Fibroblast of mammary gland (primary cell): ENCODE measurements at places on chromosomes 1 and 21.

GRCh38 chr1:183077097-183077496 is 53.9 kb downstream of the LAMC1 start:
- no peak for DNase-seq

DNA sequence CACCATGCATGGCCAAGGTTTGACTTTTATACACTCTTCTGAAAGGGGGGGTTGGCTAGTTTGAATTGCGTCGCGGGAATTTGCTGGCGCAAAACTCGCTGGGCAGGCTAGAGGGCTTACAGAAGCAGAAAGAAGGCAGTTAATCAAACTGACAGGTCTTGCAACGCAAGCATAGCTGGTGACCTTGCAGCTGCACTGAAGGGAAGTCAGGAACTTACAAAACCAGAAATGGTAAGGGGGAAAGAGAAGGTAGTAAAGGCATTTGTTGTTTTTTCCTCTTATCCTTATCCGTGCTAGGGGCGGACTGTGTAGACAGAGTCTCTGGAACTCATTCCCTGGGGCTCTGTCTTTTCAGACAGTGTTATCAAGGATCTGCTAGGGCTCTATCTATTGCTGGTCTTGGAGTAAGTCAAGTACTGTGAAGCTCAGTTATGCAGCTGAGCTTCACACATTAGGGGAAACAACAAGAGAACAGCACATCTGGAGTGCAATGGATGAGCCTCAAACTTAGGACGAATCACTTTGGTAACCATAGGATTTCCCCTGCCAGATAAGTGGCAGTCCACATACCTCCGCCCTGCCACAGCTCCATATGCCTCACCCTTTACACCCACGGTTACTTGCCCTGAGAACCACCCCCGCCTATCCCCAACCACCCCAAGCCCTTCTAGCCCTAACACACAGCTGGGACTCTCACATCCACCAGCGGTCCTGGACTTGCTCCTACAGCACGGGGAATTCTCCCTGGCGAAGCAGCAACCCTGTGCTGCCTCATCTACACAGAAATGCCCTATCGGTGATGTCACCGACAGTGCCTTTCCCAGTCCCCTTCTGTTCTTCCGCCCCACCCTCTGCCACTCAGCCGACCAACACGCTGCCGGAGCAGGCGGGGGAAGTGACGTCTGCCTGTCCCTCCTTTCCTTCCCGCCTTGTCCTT is 251.4 kb downstream of the FAM72C start:
- DNase-seq: peak; percentile 30

DNA sequence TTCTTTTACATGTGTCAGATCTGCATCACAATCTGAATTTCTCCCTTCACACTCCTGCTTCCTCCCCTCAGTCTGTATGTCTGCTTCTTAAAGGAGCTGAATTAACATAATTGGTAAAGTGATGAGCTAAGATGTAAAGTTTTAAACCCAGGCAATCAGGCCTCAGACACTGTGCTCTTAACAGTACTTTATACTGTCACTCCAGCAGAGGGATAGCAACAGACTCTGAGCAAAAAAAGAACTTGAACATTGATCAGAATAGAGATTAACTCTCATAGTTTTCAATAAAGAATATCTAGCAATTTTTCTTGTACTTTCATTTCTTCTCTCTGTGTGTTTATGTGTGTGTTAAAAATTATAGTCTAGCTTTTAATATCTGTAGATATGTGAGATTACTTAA is 110.3 kb downstream of the DUSP10 start:
- no peak for DNase-seq

- DNase-seq: no peak
These were observed 42.0 kb upstream of the MTF1 start for GRCh38 chr1:37901191-37901892.

GRCh38 chr1:244210884-244211558 is 159.9 kb downstream of the ZBTB18 start:
- peak; percentile 36 for DNase-seq

- DNase-seq: no peak
These were observed 9.2 kb upstream of the SARS1 start for GRCh38 chr1:109204484-109204883.

DNA sequence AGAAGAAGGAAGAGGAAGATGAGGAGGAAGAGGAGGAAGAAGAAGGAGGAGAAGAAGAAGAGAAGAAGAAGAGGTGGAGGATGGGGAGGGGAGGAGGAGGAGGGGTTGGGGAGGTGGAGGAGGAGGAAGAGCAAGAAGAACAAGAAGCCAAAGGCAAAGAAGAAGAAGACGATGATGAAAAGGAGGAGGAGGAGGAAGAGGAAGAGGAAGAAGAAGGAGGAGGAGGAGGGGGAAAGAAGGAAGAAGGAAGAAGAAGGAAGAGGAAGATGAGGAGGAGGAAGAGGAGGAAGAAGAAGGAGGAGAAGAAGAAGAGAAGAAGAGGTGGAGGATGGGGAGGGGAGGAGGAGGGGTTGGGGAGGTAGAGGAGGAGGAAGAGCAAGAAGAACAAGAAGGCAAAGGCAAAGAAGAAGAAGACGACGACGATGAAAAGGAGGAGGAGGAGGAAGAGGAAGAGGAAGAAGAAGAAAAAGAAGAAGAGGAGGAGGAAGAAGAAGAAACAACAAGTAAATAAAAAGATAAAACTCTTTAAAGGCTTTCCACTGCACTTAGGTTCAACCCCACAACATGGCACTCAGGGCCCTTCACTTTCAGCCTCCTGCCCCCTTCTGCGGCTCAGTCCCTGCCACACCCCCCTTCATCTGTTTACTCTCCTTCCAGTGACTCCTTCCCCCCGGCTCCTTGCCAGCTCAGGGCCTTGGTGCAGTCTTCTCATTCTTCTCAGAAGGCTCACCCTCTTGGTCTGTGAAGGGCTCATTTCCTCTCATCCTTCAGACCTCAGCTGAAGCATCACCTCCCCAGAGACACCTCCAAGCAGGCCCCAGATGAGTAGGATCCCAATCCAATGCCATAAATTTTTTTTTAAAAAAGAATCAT is 114.0 kb downstream of the KCNN3 start:
- peak; percentile 44 for DNase-seq

GRCh38 chr1:116290085-116290705 is 82.8 kb upstream of the ATP1A1 start:
- DNase-seq: peak; percentile 12

DNA sequence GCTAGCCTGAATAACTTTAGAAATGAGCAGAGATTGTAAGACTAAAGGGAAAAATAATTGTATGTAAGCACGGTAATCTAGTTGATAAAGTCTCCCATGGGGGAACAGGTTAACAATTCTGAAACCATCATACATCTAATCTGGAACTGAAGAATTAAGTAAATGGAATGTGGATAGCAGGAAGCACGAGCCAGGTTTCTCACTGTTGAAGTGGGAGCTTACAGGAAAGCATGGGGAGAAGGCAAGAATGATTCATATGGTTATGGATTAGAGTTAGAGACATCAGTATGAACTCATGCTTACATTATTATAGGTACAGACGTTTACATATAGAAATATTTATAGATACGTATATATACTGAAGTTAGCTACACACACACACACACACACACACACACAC is 83.0 kb downstream of the LEPR start:
- DNase-seq: no peak

GRCh38 chr1:116950517-116951199 is 40.9 kb downstream of the PTGFRN start:
- DNase-seq: peak; percentile 34

- no peak for DNase-seq
These were observed 23.3 kb upstream of the KCTD3 start for GRCh38 chr1:215543806-215544205.

GRCh38 chr1:33718186-33718585 is 145.7 kb upstream of the HMGB4 start:
- DNase-seq: no peak

DNA sequence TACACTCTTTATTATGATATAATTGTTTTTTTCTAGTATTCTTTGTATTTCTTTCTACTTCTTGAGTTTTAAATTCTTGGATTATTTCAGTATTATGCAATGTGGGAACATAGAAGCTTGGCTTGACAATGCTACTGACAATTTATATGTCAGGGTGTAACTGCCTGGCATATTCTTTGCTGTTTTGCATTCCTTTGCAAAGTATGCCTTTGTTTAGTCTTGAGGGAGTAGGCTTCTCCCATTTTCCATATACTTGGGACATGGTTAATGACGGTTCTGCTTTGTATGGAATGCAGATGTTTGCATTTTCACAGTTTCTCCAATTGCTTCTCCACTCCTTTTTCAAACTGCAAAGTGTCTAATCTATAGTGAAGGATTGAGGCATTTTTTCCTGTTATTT is 109.8 kb downstream of the HMCN1 start:
- DNase-seq: no peak

- DNase-seq: no peak
These were observed 463.0 kb downstream of the SIPA1L2 start for GRCh38 chr1:232166942-232167341.

DNA sequence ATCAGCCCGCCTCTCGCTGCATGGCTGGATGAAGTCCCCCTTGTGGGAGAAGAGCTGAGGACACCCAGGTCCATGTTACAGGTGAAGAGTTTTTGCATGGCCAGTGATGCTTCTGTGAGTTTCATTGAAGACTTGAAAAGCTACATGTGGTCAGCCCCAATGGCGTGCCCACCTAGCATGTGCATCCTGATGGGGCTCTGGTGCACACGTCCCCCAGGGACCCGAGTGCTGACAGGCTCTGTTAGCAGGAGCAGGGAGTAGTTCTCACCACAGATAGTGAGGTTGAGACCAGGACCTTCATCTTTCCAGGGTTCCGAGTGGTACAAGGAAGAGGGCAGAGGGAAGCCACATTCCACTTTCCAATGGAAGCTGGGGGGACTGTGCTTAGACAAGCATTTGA is 184.8 kb upstream of the C1orf174 start:
- no peak for DNase-seq

DNA sequence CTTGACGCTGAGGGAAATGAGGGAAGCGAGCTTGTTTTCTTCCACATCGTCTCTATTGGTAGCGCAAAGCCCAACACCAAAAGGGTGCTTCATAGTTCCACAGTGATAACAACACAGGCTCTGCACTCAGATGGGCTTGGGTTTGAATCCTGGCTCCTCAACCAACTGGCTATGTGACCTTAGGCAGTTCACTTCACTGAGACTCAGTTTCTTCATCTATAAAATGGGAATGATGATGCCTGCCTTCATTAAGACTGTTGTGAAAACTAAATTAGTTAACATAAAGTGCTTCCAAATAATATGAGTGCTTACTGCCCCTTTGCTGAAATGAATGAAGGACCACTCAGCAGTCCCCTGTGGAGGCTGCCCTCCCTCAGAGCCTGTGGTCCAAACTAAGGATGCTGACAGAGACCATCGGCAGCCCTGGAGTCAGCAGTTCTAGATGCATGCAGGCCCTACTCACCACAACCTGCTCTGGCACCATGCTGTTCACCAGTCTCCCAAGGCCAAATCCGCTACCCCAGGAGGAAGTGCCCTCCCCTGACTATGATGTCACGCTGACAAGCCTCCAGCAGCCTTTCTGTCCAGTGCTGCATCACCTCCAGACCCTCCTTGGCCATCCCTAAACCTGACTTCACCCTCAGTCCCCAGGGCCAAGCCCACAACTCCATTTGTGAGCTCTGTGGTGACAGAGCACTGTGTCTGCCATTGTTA is 30.7 kb downstream of the DMAP1 start:
- no peak for DNase-seq

DNA sequence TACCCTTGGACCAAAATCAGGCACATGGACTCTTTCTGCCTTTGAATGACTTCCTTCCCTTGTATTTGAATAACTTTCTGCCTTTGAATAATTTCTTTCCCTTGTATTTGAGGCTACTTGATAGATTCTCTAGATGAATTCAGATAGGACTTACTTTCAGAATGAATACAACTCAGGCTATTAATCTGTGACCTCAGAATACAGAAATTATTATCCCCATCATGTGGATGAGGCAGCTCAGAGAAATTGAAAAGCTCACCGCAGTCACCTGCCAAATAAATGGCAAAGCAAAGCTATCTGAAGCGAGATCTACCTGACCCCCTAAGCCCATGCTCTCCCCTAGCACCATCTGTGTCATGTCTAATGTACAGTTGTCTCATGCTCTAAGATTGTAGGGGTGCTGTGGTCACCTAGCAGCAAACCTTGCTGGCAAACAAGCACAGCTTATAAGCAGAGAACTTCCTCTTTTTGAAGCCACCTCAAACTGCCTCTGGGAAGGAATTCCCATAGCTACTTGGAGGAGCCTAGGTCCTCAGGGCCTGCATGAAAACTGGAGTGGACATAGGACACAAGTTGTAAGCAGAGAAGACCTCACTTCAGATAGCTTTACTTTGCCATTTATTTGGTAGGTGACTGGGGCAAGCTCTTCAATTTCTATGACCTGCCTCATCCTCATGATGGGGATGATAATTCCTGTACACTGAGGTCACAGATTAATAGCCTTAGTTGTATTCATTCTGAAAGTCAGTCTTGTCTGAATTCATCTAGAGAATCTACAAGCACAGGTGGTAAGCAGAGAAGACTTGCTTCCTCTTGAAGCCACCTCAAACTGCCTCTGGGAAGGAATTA is 66.1 kb downstream of the FASLG start:
- DNase-seq: no peak

DNA sequence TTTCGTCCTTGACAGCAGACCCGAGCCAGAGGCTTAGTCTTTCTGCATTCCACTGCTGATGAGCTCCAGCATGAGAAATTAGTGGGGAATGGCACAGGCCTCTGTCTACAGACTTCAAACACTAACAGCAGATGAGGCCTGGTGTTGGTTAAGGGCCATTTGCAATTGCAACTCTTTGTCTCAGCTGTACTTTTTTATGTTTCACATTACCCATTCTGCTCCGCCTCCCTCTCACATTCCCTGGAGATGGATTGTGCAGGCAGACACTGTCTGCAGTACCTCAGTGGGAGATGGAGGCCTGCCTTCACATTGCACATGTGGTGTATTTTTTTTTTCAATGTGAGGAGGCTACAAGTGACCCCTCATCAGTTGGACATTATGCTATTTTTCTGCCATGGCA is 370.2 kb downstream of the DUSP10 start:
- DNase-seq: no peak
